NCI-H1417 treated with DMSO at 0.1 percent for 48 hours (cell line): ENCODE measurements at places on chromosomes 6 and 20.

DNA sequence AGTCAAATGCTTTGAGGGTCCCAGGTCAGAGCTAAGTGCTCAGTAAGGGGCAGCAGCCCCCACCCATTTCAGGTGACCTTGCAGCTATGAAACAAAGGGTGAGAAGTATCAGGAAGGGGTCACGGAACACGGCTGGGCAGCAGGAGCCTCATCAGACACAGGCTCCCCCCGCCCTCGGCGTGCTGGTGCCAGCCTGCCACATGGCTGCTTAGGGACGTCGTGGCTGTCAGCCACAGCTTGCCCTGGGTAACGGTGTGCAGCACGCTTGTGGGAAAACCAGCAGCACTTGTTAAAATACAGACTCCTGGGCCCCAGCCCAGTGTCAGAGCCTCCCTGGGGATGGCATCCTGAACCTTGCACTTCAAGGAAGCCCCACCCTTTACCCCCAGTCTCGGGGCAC is 39.3 kb downstream of the SSR1 start:
- no peak for DNase-seq

GRCh38 chr6:110537208-110538123 is 61.1 kb upstream of the SLC22A16 start:
- no peak for DNase-seq

DNA sequence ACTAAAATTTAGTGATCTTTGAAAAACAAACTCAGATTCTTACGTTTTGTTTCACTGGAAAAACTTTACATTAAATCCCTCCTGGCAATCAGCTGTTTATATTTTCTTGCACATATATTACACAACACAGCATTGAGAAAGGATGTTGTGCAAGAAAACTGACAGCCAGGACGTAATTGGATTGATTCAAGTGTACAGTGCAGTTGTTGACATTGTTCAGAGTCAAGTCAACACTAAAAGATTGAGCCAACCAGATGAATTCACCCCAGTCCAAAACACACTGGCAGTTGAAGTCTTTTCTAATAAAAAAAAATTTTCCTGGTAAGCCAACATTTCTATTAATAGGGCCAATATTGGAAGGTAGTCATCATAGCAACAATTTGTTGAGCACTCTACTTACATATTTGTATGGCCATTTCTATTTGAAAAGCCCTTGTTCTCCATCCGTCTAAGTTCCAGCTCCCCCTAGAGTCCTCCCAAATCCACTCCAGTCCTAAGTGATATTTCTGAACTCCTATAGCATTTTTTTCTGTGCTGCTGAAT is 20.9 kb upstream of the VNN1 start:
- DNase-seq = no peak

DNA sequence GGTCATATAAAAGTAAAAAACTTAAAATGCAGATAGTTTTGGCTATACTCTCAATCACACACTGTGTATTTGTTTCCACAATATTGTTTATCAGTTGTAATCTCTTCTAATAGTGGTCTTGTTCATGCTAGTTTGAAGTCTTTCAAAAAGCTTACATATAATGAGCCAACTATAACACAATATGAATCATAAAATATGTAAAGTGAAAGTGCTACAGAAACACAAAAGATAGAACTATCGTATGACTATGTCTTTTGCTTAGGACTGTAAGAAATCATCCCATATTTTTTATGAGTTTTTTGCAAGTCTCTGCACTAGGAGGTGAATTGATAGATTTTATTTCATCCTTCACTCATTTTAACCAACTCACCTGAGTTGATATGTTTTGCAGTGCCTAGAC is 136.0 kb downstream of the MMUT start:
- no peak for DNase-seq

GRCh38 chr6:138568997-138569396 is 69.7 kb upstream of the NHSL1 start:
- DNase-seq = no peak

GRCh38 chr6:168983925-168984324 is 269.7 kb downstream of the THBS2 start:
- no peak for DNase-seq

DNA sequence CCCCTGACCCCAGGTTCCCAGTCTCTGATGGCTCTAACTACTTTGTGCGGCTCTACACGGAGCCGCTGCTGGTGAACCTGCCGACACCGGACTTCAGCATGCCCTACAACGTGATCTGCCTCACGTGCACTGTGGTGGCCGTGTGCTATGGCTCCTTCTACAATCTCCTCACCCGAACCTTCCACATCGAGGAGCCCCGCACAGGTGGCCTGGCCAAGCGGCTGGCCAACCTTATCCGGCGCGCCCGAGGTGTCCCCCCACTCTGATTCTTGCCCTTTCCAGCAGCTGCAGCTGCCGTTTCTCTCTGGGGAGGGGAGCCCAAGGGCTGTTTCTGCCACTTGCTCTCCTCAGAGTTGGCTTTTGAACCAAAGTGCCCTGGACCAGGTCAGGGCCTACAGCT is 9.6 kb downstream of the PIGT start:
- no peak for DNase-seq

GRCh38 chr20:8740265-8740664 is 328.6 kb upstream of the PLCB4 start:
- no peak for DNase-seq

- DNase-seq = no peak
Observed at GRCh38 chr20:47713878-47714450, 71.3 kb downstream of the SULF2 start.

DNA sequence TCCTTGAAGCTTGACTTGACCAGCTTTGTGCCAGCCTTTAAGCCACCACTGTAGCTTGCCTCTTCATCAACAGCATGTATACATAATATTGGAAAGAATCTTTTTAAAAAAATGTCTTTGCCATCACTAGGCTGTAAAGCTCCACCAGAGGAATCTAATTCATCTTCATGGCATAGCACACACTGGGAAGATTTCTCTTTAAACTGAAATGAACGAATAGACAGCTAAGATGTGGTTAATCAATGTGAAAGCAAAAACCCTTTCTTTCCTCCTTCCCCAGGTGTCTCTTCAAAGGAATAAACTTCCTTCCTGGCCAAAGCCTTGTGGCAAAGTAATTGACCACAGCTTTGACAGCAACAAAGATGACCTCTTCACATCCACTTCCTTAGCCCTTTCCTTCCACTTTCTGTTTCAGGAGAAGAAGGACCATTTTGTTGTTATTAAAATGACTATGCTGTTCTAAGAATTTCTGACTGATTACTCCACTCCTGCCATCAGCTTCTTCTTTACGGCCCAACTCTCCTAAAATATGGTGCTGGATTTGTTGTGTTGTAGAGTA is 428.7 kb upstream of the SOX4 start:
- DNase-seq = no peak

DNA sequence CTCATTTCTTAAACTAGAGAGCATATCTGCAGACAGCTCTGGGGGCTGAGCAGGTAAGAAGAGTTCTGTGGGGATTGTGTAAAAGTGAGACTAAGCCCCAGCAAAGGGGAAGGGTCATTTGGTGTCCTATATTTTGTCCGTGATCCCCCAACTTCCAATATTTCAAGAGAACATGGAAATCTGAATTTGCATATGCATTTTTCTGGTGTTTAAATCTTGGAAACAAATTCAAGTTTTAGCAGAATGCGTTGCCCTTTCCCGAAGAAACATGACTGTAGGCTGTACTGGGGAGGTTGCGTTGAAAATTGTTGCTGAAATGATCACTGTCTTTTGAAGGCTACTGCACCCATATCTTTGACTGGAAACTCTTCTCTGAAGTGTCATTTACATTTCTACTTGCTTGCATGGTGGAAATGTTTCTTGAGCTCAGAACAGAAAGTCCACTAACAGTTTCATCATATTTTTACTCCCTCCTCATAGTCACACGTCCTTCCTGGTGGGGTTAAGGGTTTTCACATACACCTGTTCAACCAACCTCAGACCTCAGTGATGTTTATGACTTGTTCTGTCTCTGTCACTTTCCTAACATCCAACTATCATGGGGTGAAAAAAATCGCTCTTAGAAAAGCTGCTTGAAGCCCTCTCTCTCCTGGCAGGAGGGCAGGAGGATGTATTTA is 140.3 kb downstream of the BCAS1 start:
- no peak for DNase-seq

DNA sequence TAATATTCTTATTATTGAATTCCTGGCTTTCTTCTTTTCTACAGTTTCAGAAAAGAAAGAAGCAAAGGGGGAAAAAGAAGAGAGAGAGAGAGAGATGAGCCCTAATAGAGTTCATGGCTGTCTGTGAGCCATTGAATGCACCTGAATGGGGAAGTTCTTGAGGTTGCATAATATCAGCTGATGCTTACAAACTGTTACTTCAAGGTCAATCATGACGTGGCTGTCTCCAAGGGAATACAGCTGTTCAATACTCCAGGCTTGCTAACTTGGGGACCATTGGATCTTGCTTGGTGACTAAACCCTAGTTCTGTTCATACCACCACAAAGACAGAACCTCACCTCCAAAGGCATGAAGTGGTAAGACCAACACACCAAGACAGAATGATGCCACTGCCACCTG is 180.4 kb downstream of the ADGRG6 start:
- DNase-seq = no peak

DNA sequence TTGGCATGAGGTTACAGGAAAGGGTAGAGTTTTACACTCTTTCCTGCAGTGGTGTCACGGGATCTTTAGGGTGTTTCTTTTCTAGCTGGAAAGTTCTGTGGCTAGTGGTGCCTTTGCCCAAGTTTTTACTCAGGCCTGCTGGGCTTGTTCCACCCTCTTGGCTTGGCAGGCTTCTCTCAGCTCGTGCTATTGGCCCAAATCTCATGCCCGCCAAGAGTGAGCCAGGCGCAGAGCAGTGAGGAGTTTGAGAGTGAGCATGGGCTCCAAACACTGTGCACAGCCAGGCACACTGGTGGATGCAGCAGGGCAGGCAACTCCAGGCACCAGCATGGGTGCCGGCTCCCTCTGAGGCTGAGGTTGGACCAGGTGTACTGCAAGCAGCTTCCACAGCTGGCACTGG is 206.5 kb downstream of the SAMD5 start:
- DNase-seq = no peak

- DNase-seq = no peak
Observed at GRCh38 chr20:704726-705125, 29.1 kb upstream of the SCRT2 start.

GRCh38 chr6:98828941-98829411 is 5.4 kb upstream of the POU3F2 start:
- DNase-seq = no peak

GRCh38 chr6:158290659-158291058 is 21.6 kb upstream of the TULP4 start:
- DNase-seq = no peak

DNA sequence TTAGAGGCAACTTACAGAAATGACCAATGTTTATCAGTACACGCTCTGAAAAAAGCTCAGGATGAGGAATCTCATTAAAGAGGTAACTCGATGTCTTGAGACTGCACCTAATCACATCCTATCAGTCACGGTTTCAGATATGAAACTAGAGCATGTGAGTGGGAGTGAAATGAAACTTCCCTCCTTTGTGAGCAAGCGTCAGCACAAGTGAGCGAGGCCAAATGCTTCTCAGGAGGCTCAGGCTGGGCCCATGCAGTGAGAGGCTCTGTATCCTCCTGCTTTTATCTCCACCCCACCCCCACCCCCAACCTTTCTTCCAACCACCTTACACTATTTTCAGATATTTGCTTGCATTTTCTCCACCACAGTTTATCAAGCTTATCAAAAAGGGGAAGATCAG is 140.8 kb upstream of the RIMS1 start:
- no peak for DNase-seq

- no peak for DNase-seq
Observed at GRCh38 chr20:3101737-3102574, 17.4 kb upstream of the AVP start.

DNA sequence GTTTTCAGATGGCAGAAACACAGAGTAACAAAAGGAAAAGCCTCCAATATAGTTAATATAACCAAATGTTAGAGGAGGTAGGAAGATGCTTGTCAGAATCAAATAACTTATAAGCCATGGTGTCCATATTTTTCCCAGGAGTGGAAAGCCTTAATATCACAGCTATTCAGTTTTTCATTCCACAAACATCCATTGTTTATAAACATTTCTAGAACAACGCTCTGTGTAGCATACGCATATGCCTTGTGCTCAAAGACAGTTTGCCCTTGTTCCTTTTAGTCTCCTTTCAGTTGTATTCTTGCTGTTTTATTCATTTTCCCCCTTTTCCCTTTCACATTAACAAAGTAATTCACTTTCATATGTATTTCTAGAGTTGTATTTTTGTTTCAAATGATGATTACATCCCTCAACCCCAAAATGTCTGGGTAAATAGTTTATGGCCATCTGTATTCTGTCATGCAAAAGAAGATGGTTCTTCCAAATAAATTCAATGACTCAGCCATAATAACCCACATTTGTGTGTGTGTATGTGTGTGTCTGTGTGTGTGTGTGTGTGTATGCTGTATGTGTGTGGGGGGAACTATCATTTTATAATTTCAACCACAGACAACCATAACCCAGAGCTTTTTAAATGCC is 455.7 kb upstream of the SOX4 start:
- no peak for DNase-seq

GRCh38 chr6:157579467-157580031 is 198.6 kb downstream of the ZDHHC14 start:
- no peak for DNase-seq

DNA sequence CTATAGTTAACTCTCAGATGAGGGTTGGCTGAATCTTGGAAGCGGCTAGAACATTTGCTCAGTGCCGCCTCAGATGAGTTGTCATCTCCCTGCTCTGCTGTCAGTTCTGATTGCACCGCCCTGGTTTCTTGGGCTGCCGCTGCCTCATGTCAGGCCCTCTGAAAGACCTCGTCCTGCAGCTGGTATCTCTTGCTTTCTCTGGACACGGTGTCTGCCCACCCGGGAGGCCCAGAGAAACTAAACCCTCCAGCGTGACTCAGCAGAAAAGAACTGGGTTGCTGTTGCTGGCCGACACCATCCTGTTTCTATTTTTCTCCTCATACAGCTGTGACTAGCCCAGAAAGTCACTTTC is 355.4 kb downstream of the CD83 start:
- DNase-seq = no peak

DNA sequence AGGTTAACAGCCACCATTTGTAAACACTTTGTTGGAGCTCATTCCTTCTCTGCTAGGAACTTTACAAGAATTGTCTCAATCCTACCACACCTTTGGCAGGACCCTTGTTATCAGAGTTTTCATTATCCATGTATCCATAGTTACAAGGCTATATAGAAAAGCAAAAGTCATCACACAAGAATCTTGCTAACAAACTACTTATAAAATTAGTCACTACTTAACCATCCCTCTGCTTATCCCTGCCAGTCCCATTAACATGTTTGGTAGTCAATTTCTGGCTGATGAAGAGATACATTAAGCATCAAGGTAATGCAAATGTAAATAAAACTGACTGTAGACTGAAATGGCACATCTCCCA is 10.4 kb downstream of the ZSWIM3 start:
- DNase-seq = no peak

DNA sequence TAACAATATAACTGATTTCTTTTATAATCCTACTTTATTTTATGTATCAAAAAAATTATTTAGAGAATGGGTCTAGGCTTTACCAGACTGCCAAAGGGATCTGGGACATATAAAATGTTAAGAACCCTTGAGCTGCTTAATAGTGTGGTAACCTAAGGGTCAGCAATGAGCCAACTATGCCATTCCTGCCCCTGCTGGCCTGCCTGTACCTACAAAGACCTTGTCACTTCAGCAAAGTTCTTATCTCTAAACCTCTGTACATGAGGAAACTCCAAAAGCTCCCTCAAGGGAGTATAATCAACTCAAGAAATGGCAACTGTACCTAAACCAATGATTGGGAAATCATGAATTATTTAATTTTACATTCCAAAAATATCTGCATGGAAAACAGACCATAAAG is 266.9 kb downstream of the PKHD1 start:
- no peak for DNase-seq
